Jurkat, Clone E6-1 (cell line): ENCODE measurements at places on chromosomes 16 and 17.

GRCh38 chr17:47287068-47287467, 33.4 kb downstream of the ITGB3 start:
- DNase-seq, result no peak

GRCh38 chr17:64497565-64498035, 746 bp upstream of the POLG2 start:
- no peak for DNase-seq

GRCh38 chr17:39579318-39580081, 28.2 kb downstream of the NEUROD2 start:
- DNase-seq, result no peak

- no peak for DNase-seq
Measured at GRCh38 chr17:48543854-48544348, 1.0 kb downstream of the HOXB2 start.

GRCh38 chr17:31918701-31919128, 17.2 kb upstream of the UTP6 start:
- no peak for DNase-seq

GRCh38 chr17:7111784-7112509, 2.7 kb downstream of the ASGR2 start:
- DNase-seq, result no peak

- DNase-seq, result no peak
Measured at GRCh38 chr17:39632153-39632941, 4.6 kb upstream of the STARD3 start.

- DNase-seq, result no peak
Measured at GRCh38 chr16:70769131-70769530, 31.8 kb downstream of the VAC14 start.

DNA sequence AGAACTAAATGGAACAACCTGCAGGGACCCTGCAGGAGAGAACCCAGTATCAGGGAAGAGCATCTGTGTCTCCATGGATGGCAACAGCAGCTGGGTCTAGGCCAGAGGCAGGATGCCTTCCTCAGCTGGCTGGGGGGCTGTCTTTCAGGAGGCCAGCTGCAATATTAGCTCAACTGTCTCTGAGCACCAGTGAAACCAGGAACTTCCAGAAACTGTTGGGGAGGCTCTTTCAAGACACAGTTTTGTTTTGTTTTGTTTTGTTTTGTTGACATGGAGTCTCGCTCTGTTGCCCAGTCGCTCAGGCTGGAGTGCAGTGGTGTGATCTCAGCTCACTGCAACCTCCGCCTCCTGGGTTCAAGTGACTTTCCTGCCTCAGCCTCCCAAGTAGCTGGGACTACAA, 7.6 kb downstream of the GPR142 start:
- no peak for DNase-seq

- DNase-seq, result peak; percentile 81
Measured at GRCh38 chr17:78842881-78843565, 2.4 kb upstream of the USP36 start.

DNA sequence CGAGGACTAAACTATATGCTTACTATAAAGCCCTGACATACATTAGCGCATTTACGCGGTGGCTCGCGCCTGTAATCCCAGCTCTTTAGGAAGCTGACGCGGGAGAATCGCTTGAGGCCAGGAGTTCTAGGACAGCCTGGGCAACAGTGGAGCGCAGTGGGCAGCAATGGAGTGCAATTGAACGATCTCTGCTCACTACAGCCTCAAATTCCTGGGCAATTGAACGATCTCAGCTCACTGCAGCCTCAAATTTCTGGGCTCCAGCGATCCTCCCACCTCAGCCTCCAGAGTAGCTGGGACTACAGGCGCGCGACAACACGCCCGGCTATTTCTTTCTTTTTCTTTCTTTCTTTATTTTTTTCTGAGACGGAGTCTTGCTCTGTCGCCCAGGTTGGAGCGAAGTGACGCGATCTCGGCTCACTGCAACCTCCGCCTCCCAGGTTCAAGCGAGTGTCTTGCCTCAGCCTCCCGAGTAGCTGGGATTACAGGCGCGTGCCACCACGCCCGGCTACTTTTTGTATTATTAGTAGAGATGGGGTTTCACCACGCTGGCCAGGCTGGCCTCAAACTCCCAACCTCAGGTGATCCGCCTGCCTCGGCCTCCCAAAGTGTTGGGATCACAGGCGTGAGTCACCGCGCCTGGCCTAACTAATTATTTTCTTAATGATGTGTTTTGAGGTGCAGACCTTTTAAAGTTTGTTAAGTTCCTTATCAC, 506 bp upstream of the COG7 start:
- no peak for DNase-seq

DNA sequence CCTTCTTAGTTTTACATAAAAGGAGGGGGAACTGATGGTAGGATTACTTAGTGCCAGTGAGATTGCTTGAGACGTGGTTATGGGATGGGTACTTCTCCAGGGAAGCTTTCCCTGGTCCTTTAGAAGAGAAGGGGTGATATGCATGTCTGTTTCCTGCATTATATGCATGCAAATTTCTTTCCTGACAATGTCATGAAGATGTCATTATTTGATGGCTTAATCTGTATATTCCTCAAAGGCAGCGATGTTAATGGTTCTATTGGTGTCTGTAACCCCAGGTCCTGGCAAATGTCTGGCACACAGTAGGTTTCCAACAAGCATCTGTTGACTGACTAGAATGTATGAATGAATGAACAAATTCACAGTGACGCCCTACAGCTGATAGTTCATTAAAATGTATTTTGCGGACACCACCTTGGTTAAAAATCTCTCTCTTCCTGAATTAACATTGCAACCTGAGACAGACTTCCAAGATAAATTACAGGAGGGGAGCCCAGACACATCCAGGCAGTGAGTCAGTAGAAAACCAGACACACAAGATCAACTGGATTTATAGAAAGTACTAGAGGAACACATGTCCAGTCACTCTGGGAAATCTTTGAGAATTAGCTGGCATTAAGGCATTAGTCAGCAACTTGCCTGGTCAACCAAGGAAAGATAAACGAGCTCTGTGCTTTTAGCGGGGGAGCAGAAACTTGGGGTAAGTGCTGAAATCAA, 293.4 kb downstream of the XYLT1 start:
- no peak for DNase-seq

- DNase-seq, result peak; percentile 90
Measured at GRCh38 chr17:31321481-31321880, at the start of gene EVI2A. TSS of gene EVI2A (minus strand) at chr17:31321622. CDS start at chr17:31319013, 2,609 bp downstream.

DNA sequence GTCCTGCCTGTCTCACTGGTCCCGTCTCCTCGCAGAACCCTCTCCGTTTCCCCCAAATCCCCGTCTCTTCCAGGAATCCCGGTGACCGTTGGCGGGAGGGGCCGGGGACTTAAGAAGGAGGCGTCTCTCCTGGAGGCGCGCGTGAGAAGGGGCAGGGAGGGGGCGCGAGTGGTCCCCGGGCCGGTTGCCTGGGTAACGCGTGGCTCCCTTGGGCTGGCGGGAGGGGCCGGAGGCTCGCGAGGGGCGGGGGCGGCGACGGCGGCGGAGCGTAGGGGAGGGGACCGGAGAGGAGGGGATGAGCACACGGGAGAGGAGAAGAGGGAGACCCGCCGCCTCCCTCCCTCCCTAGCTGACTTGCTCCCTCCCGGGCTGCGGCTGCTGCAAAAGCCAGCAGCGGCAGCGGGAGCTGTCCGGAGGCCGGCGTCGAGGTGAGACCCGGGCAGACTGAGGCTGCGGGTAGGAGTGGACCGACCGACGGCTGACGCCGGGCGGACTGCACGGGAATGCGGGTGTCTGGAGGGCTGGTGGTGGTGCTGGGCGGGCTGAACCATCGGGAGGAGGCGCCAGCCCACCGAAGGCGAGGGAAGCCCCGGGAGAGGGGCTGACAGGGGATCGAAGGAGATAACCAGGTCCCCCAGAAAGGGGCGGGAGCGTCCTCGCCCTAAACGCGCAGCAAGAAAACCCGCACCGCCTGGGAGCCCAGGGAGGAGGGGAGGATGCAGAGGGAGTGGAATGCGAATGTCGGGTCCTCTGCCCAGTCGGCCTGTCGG, at the start of gene PRRT2:
TSS of gene PRRT2 (plus strand) at position 298 of the 770 bp plus-strand sequence. CDS start 862 bp downstream, outside the sequence.
- DNase-seq, result no peak

GRCh38 chr17:15490634-15491261, 23.3 kb upstream of the CDRT4 start:
- peak; percentile 36 for DNase-seq

DNA sequence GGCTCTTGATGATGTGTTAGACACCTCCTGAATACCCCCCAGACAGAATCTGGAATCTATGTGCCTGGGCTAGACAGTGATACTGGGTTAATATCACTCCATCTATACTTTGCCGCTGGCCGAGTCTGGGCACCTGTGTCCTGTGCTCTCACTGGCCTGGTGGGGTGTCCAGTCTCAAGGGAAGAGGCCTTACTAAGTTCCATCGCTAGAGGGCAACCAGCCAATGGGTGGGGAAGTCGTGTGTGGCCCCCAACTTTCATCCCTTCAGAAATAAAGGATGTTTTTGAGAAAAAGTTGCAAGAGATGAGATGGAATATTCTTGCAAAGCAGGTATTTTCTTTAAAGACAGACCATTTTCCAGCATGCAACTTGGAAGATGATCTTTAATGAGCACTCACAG, 1.6 kb upstream of the GLP2R start:
- no peak for DNase-seq

DNA sequence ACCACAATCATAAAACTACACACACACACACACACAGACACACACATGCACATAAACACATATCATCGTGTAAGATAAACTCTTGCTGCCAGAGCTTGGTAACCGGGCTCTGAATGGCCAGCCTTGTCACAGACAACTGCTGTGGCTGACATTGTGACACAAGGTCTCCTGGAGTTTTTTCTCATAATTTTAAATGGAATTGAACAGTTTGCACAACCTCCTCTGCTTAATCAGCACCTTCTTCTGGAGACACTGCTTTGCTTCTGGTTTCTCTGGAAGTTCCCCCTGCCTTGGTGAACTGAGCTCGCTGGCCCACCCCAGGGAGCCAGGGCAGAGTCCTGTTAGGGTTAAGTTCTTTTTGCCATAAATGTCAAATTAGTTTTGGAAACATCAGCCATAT, 115.4 kb downstream of the UTP18 start:
- no peak for DNase-seq

DNA sequence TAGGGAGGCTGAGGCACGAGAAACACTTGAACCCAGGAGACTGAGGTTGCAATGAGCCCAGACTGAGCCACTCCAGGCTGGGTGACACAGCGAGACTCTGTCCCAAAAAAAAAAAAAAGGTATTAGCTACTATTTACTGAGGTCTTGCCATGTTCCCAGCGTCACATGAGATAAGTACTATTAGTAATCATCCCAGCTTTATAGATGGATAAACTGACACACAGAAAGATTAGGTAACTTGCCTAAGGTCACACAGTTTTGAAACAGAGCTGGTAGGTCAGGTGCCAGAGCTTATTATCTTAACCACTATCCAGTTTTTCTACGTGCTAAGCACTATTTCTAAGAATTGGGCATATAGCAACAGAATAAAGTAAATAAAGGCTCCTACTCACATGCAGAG, 51.6 kb downstream of the TEX14 start:
- DNase-seq, result no peak

GRCh38 chr17:39174920-39175694, 9.1 kb upstream of the ARL5C start:
- peak; percentile 89 for DNase-seq

- no peak for DNase-seq
Measured at GRCh38 chr16:12120217-12120981, 143.9 kb downstream of the SNX29 start.

GRCh38 chr16:53378138-53378537, 56.1 kb upstream of the RBL2 start:
- DNase-seq, result no peak

DNA sequence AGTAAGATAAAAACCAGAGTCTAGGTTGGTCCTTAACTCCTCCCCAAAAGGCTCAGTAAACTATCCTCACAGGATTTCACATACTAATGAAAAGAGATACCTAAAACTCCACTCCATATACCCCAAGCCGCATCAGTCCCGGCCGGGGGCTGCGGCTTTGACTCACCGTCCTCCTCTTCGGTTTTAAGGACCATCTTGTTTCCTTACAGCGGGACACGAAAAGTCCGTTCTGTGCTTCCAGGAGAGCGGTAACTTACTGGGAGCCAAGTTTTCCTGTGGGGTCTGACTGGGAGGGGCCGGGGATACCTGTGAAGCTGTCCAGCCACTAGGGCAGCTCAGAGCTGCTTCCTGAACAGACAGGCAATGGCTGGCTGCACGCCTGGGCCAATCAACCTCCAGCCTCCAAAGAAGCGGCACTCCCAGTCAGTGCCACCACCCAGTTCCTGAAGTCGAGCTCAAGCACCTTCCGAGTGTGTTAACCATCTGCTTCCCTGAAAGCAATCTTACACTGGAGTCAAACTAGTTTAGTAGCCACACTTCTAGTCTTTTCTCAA, 45.5 kb downstream of the CYTH1 start:
- DNase-seq, result peak; percentile 90

DNA sequence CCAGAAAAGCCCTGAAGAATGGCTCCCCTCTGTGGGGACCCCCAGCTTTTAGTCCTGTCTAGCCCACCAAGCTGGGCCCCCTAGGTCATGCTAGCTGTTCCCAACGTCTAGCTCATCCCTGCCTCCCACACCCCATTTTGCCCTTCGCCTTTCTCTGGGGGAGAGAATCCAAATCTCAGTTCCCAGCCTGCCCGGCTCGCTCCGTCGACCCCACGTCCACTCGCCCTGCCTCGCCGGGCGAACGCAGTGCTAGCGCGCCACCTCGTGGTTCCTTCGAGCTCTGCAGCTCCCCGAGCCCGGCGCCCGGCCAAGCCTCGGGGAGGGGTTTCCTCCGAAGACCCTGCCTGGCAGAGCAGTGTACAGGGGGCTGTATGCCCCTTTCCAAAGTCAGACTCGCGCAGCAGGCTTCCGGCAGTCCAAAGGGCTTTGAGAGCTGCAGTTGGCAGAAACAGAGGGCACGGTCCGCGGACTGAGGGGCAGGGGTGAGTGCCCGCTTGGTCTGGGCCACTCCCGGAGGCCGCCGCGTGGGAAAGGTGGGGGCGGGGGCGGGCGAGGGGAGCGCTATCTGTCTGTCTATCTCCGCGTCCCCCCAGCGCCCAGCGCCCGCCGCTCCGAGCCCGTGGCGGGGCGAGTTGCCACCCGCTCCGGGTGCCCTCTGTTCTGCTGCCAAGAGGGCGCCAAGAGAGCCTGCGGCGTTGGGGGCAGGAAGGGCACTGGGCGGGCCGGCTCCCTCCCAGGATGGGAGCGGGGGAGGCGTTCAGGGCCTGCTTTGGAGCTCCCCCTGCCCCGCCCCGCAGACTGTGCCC, 1.7 kb upstream of the DLX3 start:
- DNase-seq, result no peak

DNA sequence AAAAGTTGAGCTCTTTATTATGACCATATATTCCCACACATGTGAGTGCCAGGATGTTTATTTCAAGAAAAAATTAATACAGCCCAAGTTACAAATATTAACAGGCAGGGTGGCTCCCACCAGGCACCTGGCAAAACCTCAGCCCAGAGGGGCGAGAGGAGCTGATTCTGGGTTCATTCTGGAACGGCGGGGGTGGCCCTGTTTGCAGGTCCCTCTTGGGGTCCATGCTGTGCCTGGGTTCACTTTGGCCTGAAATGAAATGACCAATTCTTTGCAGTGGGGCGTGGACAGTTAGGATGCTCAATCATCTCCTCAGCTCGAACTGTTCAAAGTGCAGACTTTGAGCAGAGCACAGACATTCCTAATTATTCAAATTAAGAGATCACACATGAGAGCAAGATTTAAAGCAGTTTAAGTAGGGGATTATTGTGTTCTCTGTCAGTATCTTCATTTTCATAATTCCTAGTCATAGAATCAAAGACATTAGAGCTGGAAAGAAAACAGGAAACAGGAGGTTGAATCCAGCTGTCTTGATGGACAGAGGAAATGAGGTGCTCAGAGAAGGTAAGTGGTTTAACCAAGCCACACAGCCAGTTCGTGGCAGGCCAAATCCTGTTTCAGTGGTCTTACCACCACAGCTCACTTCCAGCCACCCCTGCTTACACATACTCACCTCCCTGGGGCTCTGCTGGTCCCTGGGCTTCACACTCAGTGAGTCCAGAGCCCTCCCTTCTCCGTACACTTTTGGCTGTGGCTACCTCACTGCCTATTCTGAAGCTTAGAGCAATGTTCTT, 363.9 kb upstream of the TNRC6C start:
- DNase-seq, result peak; percentile 54
